NCI-H774 (cell line): ENCODE measurements at places on chromosomes 12 and 14.

- no peak for DNase-seq
These were observed 29.2 kb downstream of the TRIP11 start for GRCh38 chr14:92010644-92011043.

DNA sequence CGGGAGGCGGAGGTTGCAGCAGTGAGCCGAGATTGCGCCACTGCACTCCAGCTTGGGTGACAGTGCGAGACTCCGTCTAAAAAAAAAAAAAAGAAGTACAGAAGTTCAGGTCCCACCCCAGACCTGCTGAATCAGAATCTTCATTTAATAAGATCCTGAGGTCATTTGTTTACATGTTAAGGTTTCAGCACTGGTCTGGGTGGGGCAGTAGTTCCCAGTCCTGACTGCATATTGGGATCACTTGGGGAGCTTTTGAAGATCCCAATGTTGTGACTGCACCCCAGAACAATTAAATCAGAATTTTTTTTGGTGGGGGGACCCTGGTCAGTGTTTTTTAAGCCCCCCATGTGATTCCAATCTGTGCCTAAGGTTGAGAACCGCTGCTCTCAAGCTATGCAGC lies 11.7 kb upstream of the COL2A1 start:
- DNase-seq = no peak

GRCh38 chr12:45338272-45338671 lies 122.4 kb downstream of the ANO6 start:
- DNase-seq = no peak

DNA sequence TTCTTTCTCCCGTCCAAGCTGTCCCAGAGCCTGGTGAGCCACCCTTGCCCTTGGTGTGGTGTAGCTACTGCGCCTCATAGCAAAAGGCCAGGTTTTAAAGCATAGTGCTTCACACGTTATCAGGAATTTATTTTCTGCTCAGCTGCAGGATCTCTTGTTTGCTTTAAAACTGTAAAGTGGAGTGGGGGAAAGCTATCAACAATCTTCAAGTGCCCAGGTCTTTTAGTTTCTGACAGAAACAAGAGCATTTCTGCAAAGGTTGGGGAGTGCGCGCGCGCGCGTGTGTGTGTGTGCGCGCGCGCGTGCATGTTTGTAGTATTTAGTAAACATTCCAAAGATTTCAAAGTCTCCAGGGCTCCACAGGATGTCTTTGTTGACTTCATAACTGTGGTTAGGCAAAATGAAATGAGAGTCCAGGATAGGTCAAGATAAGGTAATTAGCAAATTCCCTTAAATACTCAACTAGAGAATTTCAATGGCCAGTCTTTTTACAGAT lies 45.5 kb downstream of the EML1 start:
- DNase-seq = no peak
